ENCODE measurements at places on chromosomes 1 and 21. TPM values are rescaled to one million over a fixed set of nuclear protein-coding genes. Genes with fewer than 3 reads are reported as not detected.

Gene HSD3B1
- not detected for total RNA-seq

Gene ADAMTS1
- 25.6 TPM for total RNA-seq

Gene ETV3L
- not detected for total RNA-seq

Gene IGSF9
- total RNA-seq = 7.6 TPM

Gene MAP3K21
- total RNA-seq = 6.4 TPM

Gene EFNA1
- total RNA-seq = 31.2 TPM

Gene FCAMR
- total RNA-seq = not detected

Gene C8B
- not detected for total RNA-seq

Gene USH2A
- under 0.01 TPM for total RNA-seq

Gene FNDC5
- total RNA-seq = 0.76 TPM

Gene RGS1
- total RNA-seq = 24.6 TPM

Gene MIXL1
- not detected for total RNA-seq

Gene PDC
- total RNA-seq = not detected

GRCh38 chr1:177209357-177209756 lies 38.6 kb downstream of the BRINP2 start:
- DNase-seq = peak; percentile 8

- DNase-seq = no peak
Observed at GRCh38 chr1:95013950-95014574, 58.7 kb downstream of the ALG14 start.

DNA sequence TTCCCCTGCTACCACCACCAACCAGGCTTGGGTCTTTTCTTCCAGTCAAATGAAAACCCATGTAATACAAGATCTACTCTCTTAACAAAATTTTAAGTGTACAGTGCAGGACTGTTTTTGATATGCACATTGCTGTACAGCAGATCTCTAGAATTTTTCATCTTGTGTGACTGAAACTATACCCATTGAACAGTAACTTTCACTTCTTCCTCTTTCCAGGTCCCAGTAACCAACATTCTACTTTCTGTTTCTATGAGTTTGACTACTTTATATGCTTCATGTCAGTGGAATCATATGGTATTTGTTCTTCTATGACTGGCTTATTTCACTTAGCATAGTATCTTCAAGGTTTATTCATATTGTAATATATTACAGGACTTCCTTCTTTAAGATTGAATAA lies 45.3 kb upstream of the PLPPR4 start:
- DNase-seq = no peak

DNA sequence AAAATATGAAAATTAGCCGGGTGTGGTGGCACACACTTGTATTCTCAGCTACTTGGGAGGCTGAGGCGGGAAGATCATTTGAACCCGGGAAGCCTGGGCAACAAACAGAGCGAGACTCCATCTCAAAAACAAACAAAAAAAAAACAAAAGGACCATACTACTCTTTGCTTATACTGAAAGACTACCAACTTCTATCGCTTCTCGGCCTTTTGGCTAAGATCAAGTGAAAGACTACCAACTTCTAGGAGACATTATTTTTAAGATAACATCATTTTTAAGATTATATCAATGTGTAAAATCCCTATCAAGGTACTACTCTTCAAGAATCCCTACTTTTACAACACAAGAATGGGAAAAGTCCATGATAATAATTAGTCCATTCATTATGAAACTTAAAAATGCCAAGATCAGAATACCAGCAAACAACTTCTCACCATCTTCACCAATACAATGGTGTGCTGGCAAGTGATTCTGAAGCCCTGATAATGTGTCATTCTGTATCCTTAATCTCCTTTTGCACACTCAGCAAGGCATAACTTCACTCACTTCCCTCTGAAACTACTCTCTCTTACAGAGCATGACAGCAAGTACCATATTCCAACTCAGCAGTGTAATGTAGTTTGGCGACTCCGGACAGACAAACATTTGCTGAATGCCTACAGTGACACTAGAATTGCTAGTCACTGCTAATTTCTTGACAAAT lies 1.7 kb downstream of the PTP4A2 start:
- DNase-seq = no peak

GRCh38 chr1:164423136-164423535 lies 135.8 kb upstream of the PBX1 start:
- no peak for DNase-seq

DNA sequence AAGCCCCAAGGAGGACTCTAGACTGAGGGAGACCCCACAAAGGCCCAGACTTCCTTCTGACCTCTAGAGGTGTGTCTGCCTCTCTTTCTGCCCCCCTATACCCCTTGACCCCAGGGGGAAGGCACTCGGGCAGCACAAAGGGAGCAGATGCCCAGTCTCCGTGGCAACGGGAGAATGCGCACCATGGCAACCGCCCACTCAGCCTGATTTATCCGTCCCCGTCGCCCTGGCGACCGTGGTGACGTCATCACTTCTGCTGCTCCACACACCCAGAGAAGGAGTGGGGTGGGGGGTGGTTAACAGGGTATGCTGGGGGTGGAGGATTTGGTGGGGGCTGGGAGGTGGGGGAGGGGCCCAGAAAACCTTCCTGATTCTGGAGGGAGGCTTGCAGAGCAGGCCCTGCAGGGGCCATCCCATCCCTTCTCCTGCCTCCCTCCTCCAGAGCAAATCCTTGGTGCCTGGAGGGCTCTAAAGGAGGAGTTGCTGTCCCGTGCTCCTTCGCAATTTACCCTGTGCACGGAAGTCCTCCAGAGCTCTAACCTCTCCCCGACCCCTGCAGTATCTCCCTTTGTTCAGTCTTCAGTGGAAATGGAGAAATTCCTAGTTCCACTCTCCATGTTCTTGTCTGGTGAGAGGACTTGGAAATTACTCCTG lies 6.3 kb downstream of the CELF3 start:
- no peak for DNase-seq

GRCh38 chr1:6732942-6733341 lies 31.3 kb upstream of the DNAJC11 start:
- no peak for DNase-seq

GRCh38 chr1:231576804-231577718 lies 48.6 kb downstream of the TSNAX start:
- DNase-seq = no peak

DNA sequence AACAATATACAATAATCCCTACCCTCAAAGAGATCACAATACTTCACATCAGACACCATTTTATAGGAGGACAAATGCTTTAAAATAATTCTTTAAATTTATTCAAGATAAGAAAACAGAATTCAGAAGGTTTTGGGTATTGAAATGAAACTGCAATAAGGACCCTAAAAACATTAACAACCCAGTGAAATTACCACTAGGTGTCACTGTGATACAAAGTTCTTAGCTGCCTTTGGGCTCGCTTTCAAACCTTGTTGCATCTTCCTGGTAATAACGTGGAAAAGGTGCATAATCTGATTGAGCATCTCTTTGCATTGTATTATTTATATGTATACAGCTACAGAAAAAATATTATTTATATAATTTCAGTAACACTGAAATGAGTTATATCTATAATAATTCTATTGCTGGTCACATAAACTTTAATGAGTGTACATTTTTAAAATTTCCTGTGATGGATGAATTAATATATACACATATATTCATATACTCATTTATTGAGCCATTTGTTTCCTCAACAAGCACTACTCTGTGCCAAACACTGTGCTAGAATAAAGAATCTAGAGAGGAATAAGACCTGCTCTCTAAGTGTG lies 185.2 kb downstream of the FAF1 start:
- DNase-seq = no peak

DNA sequence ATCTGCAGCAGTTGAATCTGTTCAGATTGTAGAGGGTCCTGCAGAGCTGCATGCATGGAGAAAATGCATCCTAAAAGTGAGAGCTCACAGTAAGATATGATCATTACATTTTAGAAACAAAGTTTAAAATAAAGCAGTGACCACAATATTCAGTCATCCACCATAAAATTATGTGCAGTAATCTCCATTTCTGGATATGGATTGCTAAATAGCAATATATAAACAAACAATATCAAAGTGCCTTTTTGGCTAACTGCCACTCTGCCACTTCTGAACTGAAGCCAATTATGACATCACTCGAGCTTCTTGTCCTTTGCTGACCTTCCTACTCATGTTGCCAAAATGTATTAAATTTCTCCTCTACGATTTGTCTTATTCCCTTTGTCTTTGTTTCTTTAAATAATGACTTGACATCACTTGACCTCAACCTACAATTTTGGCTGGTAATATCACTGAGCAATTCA lies 262.0 kb upstream of the CXADR start:
- DNase-seq = no peak

DNA sequence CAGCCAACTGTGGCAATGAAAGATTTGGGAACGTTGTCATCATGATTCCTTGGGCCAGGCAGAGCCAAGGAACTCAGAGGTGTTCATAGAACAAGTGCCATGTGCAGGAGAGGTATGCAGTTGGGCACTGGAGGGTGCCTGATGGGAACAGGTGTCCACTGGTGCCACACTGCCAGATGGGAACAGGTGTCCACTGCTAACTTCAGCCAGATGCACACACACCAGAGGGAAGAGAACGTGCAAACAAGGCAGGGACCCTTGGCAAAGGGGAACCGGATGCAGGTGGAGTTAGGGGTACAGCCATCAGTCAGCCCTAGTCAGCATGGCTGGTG lies 13.5 kb downstream of the OLFML2B start:
- no peak for DNase-seq

GRCh38 chr1:227900571-227901051 lies 47.1 kb downstream of the WNT9A start:
- no peak for DNase-seq

DNA sequence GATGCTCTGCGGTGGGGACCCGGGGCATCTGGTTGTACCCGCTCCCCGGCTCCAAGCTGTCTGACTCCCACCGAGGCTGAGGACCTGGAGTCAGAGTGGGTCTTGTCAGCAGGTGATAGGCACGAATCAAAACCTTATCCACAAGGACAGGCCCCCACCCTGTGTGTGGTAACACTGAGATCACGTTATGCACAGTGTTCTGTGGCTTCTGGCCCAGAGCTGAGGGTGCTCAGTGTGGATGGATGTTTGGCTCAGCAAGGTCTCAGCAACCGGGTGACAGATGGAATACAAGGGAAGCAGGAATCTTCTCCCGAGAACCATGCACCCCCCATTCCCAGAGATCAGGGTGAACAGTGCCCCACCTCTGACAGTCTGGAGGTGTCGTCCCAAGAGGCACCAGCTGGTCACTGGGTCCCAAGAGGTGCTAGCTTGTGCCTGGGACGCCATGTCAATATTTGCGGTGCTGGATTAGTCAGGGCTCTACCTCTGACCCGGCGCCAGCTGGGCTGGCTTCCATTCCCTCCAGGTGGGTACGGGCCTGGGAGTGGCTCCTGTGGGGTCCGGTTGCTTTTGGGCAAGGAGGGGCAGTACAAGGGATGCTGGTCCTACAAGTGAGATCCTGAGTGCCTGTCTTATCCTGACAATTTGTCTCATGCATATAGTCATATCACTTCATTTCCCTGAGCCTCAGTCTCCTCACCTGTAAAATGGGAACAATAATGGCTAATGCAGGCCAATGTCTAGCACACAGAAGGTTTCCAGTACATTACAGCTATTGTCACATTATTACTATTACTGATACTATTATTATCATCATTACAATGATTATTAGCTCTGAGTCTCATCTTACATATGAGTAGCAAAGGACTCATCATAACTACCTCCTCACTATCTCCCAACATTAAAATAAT lies 957 bp downstream of the CAPN9 start:
- no peak for DNase-seq

- no peak for DNase-seq
Observed at GRCh38 chr21:25791319-25791718, 56.5 kb downstream of the GABPA start.

GRCh38 chr1:147241934-147242448 lies 493 bp upstream of the CHD1L start:
- DNase-seq = no peak

DNA sequence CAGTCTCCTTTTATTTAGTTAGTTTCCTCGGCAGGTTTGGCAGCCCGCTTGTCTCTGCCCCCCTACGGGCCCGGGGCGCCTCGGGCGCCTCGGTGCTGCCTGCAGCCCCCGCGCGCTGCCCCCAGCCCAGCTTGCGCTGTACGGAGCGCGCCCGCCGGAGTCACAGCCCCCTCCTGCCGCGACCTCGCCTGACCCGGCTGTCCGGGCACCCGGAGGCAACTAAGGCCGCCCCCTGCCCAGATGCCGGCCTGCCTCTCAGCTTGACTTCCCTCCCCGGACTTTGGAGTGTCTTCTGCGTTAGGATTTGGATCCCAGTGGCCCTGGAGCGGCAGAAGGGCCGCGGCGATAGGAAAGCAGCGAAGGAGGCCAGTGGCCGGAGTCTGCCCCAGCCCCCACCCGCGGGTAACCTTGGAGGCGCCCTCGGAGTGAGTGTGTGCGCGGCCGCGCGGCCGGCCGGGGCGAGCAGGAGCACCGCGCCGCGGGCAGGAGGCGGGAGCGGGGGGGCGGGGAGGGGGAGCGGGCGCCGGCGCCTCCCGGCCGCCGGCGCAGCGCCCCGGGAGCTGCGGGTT lies 7.6 kb downstream of the CDKN2C start:
- no peak for DNase-seq

DNA sequence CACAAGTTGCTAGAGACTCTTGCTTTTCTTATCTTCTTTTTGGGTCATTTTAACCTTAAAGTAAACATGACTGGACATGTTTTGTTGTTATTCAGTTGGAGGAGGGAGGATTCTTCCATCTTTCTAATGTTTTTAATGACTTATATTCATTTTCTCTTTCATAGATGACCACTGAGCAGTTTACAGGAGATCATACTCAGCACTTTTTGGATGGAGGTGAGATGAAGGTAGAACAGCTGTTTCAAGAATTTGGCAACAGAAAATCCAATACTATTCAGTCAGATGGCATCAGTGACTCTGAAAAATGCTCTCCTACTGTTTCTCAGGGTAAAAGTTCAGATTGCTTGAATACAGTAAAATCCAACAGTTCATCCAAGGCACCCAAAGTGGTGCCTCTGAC lies 11.9 kb downstream of the DYRK3 start:
- no peak for DNase-seq

- DNase-seq = no peak
Observed at GRCh38 chr21:26941421-26941820, 25.5 kb downstream of the ADAMTS5 start.

DNA sequence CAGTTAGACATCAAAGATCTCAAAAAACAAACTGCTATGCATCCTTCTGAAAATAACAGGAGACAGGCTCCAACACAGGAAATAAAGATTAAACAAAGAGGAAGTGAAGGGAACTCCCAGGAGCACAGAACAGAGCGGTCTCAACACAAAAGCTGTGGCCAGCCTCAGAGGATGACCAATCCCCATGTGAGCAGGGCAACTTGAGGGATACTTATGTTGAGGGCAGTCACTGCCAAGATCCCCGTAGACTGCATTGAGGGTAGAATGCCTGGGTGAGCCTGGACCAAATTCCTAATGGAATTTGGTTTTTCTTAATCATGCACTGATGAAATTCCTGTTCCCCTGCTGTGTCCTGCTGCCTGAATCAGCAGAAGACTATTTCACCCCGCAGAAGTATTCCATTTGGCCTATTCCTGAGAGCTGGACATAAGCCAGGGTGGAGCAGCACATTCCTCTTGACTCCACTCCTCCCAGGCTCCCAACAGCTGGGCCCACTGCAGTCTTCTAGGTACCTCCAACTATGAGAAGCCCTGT lies 49.0 kb downstream of the JAK1 start:
- DNase-seq = no peak

DNA sequence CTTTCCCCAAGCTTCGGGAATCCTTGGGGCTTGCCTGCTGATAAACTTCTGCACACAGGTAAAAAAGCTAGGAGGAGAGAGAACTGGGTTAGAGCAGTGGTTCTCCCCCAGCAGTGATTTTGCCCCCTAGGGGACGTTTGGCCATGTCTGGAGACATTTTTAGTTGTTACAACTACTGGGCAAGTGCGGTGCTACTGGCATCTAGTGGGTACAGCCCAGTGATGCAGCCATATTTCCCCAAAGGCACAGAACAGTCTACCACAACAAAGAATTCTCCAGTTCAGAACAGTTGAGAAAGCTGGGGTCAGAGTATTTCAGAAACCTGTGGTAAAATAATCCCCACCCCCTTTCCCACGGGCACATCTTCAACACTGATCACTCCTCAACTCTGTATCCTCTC lies 41.3 kb downstream of the LRRC71 start:
- DNase-seq = no peak
